ENCODE measurements at places on chromosomes 3 and 15.

GRCh38 chr3:14235912-14236295 lies 57.3 kb downstream of the LSM3 start:
- no peak for DNase-seq

GRCh38 chr3:133676336-133677118 lies 14.8 kb upstream of the TOPBP1 start:
- no peak for DNase-seq

DNA sequence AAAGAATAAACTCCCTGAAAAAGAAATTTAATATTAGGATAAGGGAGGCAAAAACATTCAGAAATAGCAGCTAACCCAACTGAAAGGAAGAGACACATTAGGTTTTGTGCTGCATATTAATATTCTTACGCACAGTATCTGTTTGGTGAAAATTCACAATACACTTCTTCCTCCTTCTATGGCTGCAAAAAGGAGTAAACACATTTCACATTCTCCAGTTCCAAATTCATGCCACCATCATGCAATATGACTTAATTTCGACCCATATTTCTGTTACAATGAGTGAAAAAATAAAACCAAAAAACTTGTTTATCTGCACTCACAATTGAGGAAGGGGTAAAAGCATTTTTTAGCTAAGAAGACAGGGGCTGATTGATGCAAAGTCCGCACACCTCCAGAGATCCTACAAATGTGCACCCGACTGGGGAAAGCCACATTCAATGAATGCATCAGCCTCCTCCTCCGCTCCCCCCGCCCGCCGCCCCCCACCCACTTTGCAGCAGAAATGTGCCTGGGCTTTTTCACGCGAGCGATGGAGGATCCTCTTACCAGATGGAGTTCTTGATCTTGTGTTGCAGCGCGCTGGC lies 1.0 kb downstream of the RFX7 start:
- DNase-seq, result no peak

DNA sequence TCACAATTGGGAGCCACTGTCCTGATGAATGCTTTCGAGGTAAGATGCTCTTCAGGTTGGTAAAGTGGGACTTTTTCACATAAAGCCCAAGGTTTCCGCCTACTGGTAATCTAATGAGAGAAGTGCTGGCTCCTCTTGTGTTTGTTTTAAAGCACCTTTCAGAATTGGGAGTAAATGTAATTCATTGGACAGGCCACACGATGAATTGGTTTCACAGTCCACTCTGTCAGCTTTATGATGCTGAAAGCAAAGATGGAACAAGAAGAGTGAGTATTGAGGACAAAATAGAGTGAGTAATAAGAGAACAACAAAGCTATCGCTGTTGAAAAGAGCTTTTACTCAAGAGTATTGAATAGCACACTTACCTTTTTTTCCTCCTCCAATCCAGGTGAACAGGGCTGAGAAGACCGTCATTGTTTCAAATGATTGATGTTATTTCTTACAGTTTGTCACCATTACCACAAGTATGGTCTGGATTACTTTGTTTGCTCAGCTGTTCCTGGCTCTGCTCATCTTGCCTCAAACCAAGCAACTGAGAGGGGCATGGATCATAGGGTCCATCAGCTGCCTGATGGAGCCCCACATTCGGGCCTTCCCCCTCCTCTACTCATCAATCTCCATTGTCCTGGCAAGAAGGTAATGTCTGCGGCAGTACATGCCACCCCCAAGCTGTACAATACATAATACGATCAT lies 136.1 kb upstream of the CNTN4 start:
- no peak for DNase-seq

- DNase-seq, result no peak
Observed at GRCh38 chr3:59777667-59778077, 727.8 kb upstream of the CFAP20DC start.

- DNase-seq, result no peak
Observed at GRCh38 chr3:50286322-50287227, 5.7 kb downstream of the IFRD2 start.

DNA sequence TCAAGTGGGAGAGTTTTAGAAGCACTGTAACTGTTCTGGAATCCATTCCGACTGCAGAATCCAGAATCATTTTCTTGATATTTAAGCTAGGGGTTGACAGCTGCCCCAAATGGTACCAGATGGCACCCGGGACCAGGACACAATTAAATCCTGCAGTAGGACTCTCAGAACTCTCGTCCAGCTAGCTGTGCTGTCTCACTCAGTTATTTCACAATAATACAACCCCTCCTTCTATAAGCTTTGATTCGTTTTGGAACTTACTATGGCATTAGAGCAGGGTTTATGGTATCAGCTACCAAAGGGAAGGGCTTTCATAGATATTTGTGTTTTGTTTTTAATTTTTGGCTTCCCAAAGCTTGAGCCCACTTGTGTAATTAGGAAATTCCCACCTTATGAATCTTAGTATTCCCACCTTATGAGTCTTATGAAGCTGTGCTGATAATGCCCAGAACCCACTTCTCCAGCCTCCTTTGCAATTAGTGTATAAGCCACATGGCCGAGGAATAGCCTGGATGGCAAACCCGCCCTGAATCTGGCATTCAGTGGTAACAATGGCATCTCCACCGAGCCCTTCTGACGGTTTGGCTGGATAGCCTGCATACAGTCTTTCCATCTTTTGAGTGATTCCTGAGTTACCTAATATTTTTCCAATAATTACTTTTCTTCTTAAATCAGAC lies 120.1 kb downstream of the UACA start:
- DNase-seq, result no peak

GRCh38 chr3:29099296-29099695 lies 181.6 kb upstream of the RBMS3 start:
- no peak for DNase-seq

GRCh38 chr15:71596672-71597071 lies 213.7 kb upstream of the NR2E3 start:
- DNase-seq, result no peak
